Sigmoid colon (tissue), 7 donors: ENCODE measurements at places on chromosomes 3 and 15. TPM values are rescaled to one million over a fixed set of nuclear protein-coding genes. Genes with fewer than 3 reads are reported as not detected.

- peak; percentile 24 for DNase-seq
Measured at GRCh38 chr3:185646382-185647133, 60.5 kb downstream of the SENP2 start.

GRCh38 chr3:98768961-98769360 is 5.8 kb downstream of the ST3GAL6 start:
- no peak for DNase-seq

DNA sequence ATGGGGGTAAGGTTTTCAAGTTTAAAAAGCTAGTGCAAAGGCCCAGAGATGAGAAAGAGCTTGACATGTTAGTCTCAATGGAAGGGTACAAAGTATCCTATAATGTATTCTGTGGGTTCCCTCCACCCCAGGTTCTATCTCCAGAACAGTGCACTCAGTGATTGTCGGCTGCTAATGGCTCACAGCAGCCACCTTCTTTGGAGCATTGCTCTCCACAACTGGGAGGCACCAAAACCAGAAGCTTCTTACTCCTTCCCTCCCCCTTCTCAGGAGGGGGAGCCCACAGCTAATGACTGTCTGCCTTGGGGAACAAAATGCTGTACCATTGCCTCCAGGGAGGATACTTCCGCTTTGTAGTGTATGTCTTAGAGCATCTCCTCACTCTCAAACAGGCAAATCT is 439.4 kb upstream of the RBMS3 start:
- DNase-seq: no peak

GRCh38 chr15:58880320-58880719 is 53.2 kb downstream of the SLTM start:
- DNase-seq: no peak

- DNase-seq: no peak
Measured at GRCh38 chr3:96266395-96267190, 547.8 kb upstream of the EPHA6 start.

GRCh38 chr3:57179580-57180410 is 14.6 kb upstream of the IL17RD start:
- no peak for DNase-seq

- no peak for DNase-seq
Measured at GRCh38 chr3:65291448-65292125, 603.8 kb upstream of the ADAMTS9 start.

DNA sequence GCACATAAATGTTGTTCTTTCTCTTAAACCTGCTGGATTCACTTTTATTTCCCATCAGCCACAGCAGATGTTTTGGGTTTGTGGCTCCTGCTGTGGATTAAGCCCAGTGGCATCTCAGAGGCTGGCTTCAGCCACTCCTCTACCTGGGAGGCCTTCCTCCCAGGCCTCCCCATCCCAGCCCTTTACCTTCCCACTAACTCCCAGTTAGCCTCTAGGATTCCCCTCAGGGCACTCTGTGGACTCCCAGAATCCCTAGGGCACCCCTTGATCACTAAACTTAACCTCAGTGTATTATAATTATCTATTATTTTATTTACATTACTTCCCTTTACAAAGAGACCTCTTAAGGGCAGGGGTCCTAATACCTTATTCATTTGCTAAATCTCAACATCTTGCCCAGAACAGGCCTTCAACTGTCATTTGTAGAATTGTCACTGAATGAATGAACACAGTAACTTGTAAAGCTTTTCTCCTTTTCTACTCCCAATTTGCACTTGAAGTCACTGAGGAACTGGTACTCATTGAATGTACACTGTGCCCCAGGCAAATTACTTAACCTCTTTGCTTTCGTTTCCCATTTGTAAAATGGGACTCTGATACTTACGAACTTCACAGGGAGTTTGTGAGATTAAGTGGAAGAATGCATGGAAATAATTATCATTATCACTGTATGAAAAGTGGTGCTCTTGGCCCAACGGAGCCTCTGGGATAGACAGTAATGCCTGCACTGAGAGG is 8.3 kb downstream of the CCDC13 start:
- no peak for DNase-seq

- DNase-seq: no peak
Measured at GRCh38 chr3:58492494-58492905, 604 bp downstream of the KCTD6 start.

DNA sequence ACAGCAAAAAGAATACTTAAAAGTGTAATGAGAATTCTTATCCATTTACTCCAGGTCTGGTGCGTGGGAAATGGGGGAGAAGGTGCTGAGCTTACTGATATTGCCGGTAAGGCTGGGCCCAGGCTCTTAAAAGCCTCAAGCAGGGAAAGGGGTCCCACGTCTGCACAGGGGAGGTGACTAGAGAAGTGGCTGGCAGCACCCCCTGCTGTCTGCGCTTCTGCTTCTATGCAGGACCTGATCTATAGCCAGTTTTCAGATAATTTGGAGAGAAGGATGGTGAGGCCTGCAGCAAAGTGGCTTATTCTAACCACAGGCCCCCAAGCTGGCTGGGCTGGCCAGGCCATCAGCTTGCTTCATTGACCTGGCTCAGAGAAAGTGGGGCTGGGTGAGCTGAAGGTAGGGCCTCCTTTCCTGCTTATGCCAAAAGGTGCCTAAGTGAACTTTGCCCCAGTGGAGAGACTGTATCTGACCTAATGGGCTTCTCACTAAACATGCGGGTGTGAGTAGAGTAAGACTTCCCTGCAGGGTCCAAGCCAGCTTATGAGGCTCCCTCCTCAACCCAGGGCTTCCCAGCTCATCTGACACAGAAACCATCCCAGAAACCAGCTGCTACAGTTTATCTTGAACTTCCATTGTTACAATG is 30.9 kb upstream of the ATP1B3 start:
- no peak for DNase-seq

DNA sequence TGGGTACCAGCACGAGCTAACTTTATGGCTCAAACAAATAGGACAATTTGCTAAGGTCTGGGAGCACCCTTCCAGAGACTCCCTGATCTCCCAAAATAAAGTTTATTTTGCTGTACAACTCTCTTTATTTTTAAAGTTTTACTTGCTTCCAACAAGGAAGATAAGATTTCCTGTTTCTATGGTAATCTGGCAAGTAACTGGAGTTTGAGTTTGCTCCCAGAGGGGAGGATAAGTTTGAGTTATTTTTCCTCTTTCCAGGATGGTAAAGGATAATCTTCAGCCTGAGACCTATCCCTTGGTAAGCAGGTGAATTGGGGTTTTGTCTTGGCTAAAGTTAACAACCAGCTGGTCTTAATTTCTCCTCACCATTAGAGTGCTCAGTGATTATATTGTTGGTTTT is 1019.4 kb upstream of the ALCAM start:
- DNase-seq: no peak

DNA sequence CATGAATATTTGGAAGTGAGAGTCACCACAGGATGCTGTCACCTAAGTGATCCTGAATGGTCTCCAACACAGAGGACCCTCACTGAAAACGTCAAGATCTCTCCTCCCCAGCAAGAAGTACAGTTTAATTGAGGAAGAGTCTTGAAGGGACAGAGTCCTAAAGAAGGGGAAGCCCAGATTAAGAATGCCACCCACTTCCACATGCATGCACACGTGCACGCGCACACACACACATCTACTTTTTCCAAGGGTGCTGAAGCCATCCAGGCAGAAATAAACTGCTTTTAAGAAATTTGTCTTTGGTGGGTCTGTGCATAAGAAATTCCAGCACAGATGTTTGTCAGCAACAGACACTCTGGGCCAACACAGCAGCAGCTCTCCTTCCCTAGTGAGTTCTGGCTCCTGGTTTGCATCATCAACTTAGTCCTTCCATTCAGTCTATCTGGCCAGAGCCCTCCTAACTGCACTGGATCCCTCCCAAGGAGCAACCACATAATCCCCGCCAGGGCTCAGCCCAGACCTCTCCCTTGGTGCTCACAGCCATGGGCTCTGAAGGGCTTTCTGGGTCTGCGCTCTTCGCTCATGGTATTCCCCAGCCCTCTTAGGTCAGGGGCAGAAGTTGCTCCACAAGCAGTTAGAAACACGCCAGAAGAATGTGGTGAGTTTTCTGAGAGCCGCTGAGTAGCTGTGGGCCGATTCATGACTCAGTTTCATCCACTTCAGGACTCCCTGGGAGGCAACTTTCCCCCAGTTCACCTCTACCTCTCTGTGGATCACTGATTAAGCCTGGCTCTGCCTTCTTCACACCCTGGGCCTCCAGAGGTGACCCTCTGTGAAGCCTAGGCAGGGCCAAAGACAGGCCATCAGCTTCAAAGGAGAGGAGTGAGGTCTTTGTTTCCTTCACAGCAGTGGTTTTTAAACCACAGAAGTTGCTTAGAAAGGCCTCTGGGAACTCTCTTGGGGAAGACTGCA is 132.6 kb upstream of the LIPC start:
- no peak for DNase-seq

DNA sequence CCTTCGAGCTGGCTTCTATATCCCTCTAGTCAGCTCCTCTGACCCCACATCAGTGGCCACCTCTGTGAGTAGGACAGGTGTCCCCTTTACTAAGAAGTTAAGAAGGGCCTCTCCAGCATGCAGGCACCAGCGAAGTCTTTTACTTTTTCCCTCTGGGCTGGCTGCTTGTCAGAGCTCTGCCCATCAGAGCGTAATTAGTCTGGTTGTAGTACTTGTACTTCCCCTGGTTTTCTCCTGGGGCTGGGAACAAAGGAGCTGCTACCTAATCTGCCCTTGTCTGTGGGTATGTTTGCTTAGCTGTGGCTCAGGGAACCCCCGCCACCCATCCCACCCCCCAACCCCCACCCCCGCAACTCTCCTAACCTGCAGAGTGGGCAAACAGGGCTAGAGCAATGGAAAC is 27.4 kb upstream of the ALPK3 start:
- no peak for DNase-seq

DNA sequence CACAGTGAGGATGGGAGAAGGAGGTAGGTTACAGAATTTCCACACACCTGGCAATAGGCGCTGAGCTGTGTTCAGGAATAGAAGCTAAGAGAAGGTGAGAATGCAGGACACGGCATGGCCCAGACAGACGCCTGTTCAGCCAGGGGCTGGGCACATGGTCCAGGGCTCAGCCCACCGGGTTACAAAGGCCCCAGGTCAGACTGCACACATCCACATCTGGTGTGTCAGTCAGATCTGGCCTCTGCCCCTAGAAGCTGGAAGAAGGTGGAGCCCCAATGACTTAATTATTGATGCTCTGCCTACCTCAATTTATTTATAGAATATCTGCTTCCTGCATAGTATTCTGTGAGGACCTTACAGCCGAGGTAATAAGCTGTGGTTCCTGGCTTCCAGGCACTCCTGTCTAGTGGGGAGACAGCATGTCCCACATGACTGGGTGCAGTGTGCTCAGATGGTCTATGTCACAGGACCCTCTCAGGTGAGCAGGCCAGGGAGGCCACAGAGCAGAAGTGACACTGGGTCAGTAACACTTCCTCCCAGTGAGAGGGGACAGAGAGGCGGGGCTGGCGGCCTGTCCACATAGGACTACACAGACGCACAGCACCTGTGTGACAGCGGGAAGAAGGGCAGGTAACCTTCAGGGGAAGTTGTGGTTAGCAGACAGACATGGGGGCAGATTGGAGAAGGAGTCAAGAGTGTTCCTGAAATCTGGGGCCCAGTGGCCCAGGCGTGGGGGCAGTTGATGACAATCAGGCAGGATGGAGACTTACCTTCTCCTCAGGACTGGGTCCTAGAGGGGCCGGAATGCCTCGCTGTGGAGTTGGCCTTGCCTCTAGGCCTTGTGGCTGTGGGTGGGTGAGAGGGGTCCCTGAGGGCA is 38.6 kb upstream of the PLXNA1 start:
- DNase-seq: peak; percentile 59

GRCh38 chr3:114775395-114775794 is 371.7 kb downstream of the ZBTB20 start:
- DNase-seq: no peak

Gene IL12A
- 0.27 TPM for total RNA-seq

Gene PCNP
- 146 TPM for total RNA-seq
